Progenitor cell of endocrine pancreas (in vitro differentiated cells): ENCODE measurements at places on chromosomes 6 and 20. TPM values are rescaled to one million over a fixed set of nuclear protein-coding genes. Genes with fewer than 3 reads are reported as not detected.

Gene C6orf163
- total RNA-seq, result 5.7 and 7.1 TPM in 2 replicates

Gene ORC3
- 30.1 and 31.6 TPM in 2 replicates for total RNA-seq

Gene LAMA5
- total RNA-seq, result 248 and 252 TPM in 2 replicates

Gene LY6G6D
- not detected in 2 replicates for total RNA-seq

Gene EYA4
- 0.33 and 0.41 TPM in 2 replicates for total RNA-seq

Gene AFG1L
- 8.5 and 9.6 TPM in 2 replicates for total RNA-seq

Gene TCF21
- total RNA-seq, result not detected in 2 replicates

Gene OR2H1
- not detected in 2 replicates for total RNA-seq

Gene PPIL6
- 7.0 and 7.9 TPM in 2 replicates for total RNA-seq

GRCh38 chr20:51144476-51144875 lies 121.6 kb upstream of the KCNG1 start:
- no peak for DNase-seq

DNA sequence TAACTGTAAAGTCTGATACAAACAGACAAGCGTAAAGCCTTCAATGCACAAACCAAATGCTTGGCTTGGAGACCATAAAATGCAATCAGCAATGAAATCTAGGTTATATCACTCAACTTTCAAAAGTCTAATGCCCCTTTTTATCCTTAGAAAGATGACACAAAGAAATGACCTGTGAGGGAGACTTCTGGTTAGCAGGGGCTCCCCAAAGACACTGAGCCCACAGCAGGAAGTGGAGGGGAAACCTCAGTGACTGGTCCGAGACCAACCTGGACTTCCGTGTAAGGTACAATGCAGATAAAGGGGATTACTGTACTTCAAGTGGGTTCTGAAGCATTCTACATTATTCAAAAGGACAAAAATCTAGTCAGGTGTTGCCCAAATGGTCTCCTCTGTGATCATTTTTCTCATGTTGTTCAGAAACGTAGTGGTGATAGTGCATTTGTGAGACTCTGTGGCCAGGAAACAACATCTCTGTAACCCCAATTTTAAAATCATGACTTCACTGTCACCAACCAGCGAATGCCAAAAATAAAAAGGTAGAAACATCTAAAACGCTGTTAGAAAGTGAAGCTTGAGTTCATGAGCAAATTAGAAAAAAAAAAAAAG lies 88.2 kb downstream of the HIVEP2 start:
- no peak for DNase-seq

GRCh38 chr20:64161356-64162238 lies 2.7 kb upstream of the MYT1 start:
- DNase-seq, result peak; percentile 72

- DNase-seq, result no peak
Observed at GRCh38 chr6:18070486-18070885, 52.0 kb downstream of the NHLRC1 start.

GRCh38 chr6:122567034-122567433 lies 43.2 kb upstream of the PKIB start:
- no peak for DNase-seq

DNA sequence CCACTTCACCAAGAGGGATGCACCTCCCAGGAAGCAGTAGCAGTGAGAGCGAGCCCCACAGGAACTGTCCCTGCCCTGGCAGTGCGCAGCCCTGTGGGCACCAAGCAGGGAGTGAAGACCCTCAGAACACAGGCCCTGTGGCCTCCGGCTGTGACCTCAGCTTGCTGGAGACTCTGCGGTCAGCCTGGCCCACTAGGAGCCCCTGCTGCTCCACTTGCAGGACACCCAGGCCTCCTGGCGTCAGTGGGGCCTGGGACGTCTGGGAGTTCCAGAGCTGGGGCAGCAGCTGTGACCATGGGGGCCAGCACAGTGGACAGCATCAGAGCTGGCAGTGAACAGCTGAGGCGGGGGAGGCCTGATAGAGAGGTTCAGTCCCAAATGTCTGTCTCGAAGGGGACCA lies 28.3 kb downstream of the PXDC1 start:
- no peak for DNase-seq

GRCh38 chr20:59603176-59603575 lies 1.2 kb upstream of the PHACTR3 start:
- no peak for DNase-seq

DNA sequence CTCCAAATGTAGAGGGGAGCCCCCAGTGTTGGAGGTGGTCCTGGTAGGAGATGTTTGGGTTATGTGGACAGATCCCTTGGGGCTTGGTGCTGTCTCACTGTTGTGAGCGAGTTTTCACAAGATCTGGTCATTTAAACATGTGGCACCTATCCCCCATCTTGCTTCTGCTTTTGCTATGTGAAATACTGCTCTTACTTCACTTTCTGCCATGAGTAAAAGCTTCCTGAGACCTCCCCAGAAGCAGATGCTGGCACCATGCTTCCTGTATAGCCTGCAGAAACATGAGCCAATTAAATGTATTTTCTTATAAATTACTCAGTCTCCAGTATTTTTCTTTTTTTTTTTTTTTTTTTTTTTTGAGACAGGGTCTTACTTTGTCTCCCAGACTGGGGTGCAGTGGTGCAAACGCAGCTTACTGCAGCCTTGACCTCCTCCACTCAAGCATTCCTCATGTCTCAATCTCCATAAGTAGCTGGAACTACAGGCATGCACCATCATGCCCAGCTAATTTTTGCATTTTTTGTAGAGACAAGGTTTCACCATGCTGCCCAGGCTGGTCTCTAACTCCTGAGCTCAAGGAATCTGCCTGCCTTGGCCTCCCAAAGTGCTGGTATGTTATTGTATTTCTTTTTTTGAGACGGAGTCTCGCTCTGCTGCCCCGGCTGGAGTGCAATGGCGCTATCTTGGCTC lies 177.1 kb downstream of the ALDH8A1 start:
- no peak for DNase-seq

DNA sequence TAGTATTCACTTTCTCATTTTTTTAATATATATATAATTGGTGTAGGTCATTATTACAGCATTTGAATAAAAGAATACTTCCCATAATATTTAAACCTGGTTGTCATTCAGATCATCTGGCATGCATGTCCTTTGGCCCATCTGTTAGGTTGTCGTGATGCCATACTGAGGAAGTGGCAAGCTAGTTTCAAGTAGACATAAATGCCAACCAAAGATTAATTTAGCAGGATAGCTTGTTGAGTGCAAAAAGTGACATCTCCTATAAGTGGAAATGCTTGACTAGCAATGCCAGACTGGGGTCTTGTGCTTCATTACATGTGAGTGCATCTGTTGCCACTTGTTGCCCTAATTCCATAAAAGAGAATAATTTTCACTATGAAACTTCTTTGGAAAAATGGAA lies 1044.7 kb downstream of the GRIK2 start:
- no peak for DNase-seq

DNA sequence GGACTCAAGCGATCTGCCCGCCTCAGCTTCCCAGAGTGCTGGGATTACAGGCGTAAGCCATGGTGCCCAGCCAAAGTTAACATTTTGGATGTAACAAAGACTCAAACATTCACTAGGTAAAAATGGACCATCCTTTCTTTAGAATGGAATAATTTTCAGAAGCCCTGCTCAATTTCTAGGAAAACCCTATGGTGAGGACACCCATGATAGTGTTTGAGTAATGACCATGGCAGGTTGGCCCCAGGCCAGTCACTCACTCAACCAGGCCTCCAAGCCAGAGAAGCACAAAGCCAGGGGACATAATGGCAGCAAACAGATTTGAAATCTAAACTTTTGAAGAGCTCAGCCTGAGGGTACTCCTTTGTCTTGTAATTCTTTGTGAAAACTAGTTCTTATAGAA lies 59.9 kb upstream of the GPR6 start:
- no peak for DNase-seq

- no peak for DNase-seq
Observed at GRCh38 chr6:37784585-37784967, 35.0 kb upstream of the ZFAND3 start.

GRCh38 chr6:136950436-136951126 lies 28.5 kb downstream of the SLC35D3 start:
- no peak for DNase-seq

DNA sequence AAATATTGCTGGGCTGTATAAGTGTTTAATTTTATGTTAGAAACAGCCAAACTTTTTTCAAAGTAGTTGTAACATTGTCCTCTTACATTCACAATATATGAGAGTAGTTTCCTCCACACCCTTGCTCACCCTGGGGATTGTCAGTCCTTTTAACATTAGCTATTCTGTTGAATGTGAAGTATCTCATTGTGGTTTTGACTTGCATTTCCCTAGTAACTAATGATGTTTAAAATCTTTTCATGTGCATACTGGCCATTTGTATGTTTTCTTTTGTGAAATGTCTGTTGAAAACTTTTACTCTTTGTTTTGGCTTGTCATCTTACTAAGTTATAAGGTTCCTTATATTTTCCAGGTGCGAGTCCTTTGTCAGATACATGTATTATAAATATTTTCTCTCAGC lies 32.9 kb downstream of the TRIM38 start:
- no peak for DNase-seq

GRCh38 chr6:56581296-56581925 lies 61.3 kb downstream of the DST start:
- DNase-seq, result no peak

DNA sequence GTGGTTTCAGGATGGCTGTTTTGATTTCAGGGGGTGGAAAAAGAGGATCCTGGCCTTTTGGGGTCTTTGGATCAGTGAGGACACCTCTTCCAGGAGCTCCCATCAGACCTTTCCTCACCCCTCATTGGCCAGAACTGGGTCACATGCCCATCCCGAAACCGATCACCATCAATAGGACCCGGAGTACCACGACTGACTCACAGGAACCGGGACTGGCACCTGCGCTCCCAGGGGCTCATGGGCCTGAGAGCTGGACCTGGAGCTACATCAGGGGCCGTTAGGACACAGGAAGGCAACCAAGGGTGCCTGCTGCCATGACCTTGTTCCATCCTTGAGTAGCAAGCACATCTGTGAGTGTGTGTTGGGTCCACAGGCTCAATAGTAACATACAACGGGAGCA lies 180.4 kb downstream of the BMP7 start:
- DNase-seq, result no peak

DNA sequence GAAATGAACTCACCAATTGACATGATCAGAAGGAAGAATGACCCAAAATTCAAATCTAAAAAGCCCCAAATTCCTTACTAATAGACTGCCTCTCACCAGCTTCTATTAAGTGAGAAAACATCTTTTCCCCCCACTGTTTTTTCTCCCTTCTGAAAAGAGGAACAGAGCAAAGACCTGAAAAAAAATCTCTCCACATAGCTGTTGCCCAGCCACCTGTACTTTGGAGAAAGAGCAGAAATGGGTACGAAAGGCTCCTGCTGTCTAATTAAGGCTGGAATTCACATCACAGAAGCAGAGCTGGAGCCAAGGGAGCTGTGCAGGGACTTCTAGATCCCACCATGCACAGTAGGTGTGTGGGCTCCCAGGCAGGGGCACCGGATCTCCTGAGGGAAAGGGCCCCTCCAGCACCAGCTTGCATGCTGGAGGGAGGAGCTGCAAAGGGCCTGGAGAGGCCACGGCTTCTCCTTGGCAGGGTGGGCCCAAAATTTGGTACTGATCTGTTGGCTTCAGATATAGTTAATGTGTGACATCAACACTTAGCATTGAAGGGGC lies 73.2 kb upstream of the DUSP22 start:
- no peak for DNase-seq

DNA sequence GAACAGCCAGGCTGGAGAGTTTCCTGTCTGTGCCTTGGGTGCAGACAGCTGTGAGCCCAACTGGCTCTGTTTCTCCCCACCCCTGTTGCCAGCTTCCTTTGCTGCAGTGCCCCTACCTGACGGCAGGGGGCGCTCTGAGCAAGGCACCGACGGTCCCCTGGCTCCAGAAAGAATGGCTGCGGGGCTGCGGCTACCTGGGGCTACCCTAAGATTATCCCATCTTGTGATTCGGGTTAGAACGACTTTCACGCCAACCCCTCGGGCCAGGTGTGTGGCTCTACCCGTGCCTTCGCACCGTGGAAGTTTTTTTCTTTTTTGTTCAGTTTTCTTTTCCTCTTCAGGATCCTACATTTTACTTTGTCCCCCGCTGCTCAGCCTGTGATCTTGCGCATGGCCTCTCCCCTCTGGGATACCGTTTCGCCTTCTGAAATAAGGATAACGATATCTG lies 33.4 kb upstream of the AAR2 start:
- DNase-seq, result peak; percentile 75

- no peak for DNase-seq
Observed at GRCh38 chr20:61317966-61318530, 66.0 kb downstream of the CDH4 start.

DNA sequence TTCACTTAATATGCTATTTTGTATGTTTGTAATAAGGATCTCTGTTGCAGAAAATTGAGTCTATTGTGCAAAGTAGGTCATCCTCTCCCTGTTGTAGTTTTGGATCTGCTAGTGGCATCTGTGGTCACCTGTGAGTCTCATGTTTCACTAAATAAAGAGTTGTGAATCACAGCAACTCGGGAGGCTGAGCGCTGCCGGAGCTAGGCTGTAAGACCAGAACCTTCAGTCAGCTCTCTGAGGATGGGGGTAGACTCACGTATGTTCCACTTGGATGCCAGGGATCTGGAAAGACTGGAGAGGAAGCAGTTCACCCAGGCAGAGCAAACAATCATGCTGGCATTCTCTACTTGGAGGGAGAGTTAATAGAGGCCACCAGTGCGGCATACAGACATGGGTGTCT lies 187.3 kb upstream of the FOXA2 start:
- no peak for DNase-seq

- DNase-seq, result no peak
Observed at GRCh38 chr6:1911474-1911873, 301.8 kb downstream of the FOXC1 start.

DNA sequence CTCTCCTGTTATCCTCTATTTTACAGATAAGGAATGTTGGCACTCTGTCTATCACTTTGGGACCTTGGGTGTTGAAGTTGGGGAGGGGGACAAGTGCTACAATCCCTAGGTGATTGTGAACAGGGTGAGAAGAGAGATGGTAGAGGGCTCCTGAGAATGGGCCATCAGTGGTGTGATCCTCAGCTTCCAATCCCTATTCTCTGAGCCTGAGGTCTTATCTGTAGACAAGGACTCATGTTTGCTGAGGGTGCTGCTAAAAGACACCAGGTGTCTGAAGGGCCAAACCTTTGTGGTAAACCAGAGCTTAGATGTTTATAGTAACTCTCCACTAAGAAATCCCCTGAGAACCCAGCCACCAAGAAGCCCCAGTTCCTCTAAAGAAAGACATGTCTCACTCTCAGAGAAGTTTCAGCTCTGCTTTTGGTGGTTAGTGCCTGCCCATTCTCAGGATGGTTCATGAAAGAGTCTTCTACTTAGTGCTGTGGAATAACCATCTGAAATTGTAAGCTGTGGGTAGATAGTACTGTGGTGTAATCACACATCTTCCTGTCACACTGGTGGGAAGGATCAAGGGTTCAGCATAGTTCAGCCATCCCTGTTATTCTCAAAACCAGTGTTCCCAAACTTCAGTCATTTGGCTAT lies 58.2 kb upstream of the IL20RA start:
- DNase-seq, result no peak

DNA sequence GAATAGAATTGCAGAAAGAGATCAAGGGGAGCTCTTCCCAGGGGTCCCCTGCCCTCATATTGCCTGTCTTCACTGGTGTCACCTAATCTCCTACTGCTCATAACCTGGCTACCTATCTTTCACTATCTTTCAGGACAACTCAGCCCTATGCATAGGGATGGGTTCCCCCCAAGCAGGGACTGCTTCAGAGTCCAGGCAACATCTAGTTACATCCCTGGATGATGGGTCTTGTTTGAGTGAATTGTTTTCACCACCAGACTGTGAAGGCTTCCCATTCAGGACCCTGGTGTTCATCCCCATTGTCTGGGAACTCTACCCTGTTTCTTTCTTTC lies 850 bp upstream of the HECA start:
- DNase-seq, result no peak
